ENCODE measurements at places on chromosomes 6 and 20. TPM values are rescaled to one million over a fixed set of nuclear protein-coding genes. Genes with fewer than 3 reads are reported as not detected.

DNA sequence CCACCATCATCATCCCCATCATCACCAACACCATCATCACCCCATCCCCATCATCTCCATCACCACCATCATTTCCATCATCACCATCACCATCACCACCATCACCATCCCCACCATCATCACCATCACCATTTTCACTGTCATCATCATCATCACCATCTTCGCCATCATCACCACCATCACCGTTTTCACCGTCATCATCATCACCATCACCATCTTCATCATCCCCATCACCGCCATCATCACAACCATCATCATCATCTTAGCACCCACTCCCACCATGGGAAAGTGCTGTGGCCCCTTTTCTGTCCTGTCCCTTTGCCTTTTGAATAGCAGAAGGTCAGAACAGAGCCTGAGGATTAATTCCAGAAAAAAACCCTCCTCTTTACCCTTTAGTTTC is 28.5 kb upstream of the GATA5 start:
- H3K27me3 ChIP-seq: peaks cover 3% of the 10 kb centered on the region
- no peak for DNase-seq
- no peak overlapping the region for H3K27ac ChIP-seq
- no peaks in the 10 kb centered on the region for H3K36me3 ChIP-seq

- no peaks in the 10 kb centered on the region for H3K27me3 ChIP-seq
- no peaks in the 10 kb centered on the region for H3K4me1 ChIP-seq
- no peak for DNase-seq
- H3K36me3 ChIP-seq: no peaks in the 10 kb centered on the region
- H3K27ac ChIP-seq: no peak overlapping the region
- H3K4me3 ChIP-seq: no peak overlapping the region
These were observed 126.2 kb downstream of the PTPRK start for GRCh38 chr6:128394167-128394566.

- H3K36me3 ChIP-seq: no peaks in the 10 kb centered on the region
- H3K4me3 ChIP-seq: no peak overlapping the region
These were observed 162.7 kb downstream of the TBC1D7 start for GRCh38 chr6:13165502-13166172.

DNA sequence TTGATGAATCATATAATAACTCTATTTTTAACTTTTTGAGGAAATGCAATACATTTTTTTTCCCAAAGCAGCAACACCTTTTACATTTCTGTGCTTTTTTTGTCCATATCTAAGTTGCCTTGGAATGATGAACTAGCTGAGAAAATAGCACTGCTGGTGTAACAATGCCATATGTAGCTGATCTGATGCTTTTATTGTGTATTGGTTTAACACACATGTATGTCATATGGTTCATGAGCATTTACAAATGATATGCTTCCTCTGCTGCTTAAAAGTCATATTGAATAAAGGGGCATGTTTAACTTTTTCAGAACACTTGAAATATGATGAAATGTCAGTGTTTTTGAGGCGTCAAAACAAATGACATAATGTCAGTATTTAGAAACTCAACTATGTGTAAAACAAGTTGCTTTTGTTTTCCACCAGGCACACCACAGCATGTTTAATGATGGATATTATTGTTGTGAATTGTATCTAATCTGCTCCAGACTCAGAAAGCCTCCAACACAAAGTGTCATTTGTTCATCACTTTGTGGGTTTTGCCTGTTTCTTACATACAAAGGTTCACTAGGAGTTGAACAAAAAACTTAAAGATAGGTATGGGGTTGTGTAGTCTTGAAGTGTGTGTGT is 775.8 kb upstream of the FLRT3 start:
- no peak overlapping the region for H3K4me3 ChIP-seq

DNA sequence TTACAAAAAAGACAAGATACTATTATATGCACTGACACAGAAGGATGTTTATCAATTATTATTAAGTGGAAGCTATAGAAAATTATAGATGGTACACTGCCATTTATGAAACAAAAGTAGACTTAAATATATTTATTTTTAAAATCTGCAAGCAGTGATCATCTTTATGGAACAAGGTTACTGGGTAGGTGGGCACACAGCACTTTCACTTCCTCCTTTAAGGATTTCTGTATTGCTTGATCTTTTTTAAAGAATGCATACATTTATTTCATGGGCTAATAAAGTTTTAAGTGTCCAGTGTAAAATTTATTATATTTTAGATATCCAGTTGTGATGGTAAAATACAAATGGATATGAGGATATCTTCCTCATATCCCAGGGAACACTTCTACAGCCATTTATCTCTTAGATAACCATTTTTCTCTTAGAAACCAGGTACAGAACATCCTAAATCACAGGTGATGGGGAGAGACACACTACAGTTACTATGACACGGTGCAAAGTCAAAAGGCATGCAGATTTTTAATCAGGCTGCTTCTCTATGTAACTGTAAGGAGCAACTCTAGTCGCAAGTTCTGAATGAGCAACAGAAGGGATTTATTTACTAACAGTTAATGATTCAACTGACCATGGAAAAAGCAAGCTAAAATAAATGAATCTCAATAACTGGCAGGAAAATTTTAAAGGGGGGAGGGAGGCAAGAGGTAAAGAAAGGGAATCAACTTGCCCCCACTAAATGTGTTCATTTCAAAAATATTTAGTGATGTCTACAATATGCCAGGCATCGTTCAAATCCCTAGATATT is 2.2 kb downstream of the FBXL4 start:
- no peaks in the 10 kb centered on the region for H3K27me3 ChIP-seq
- DNase-seq: no peak
- no peaks in the 10 kb centered on the region for H3K36me3 ChIP-seq
- H3K4me3 ChIP-seq: no peak overlapping the region
- peaks cover 11% of the 10 kb centered on the region for H3K4me1 ChIP-seq

- no peak for DNase-seq
- no peak overlapping the region for H3K27ac ChIP-seq
- no peaks in the 10 kb centered on the region for H3K36me3 ChIP-seq
- no peak overlapping the region for H3K4me3 ChIP-seq
- no peaks in the 10 kb centered on the region for H3K4me1 ChIP-seq
These were observed 57.4 kb downstream of the NPEPL1 start for GRCh38 chr20:58749979-58750378.

GRCh38 chr20:9031991-9032390 is 36.9 kb upstream of the PLCB4 start:
- no peak overlapping the region for H3K27ac ChIP-seq
- no peaks in the 10 kb centered on the region for H3K36me3 ChIP-seq
- H3K4me3 ChIP-seq: no peak overlapping the region
- no peaks in the 10 kb centered on the region for H3K4me1 ChIP-seq
- DNase-seq: no peak

GRCh38 chr6:144757299-144757698 is 472.2 kb downstream of the UTRN start:
- H3K27ac ChIP-seq: no peak overlapping the region
- no peaks in the 10 kb centered on the region for H3K27me3 ChIP-seq
- no peaks in the 10 kb centered on the region for H3K4me1 ChIP-seq
- DNase-seq: no peak
- H3K36me3 ChIP-seq: peaks cover 84% of the 10 kb centered on the region
- H3K4me3 ChIP-seq: no peak overlapping the region

DNA sequence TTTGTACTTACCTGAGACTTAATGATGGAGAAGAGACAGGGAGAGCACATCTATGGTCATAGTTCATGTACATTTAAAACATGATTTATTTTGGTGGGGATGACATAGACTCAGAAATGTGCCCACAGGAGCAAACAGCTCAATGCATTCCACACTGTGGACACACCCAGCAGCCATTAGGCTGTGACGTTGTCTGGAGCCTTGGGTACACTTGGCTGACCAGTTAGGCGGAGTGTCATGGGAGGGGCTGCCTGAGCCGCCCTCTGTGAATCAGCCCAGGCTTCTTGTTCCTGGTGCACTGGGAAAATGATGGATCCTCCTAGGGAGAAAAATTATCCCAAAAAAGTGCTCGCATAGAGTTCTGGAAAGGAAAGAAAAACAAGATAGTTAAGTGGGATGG is 231.0 kb upstream of the GMDS start:
- DNase-seq: no peak
- no peaks in the 10 kb centered on the region for H3K36me3 ChIP-seq
- no peak overlapping the region for H3K27ac ChIP-seq
- no peaks in the 10 kb centered on the region for H3K27me3 ChIP-seq
- H3K4me1 ChIP-seq: peaks cover 12% of the 10 kb centered on the region

DNA sequence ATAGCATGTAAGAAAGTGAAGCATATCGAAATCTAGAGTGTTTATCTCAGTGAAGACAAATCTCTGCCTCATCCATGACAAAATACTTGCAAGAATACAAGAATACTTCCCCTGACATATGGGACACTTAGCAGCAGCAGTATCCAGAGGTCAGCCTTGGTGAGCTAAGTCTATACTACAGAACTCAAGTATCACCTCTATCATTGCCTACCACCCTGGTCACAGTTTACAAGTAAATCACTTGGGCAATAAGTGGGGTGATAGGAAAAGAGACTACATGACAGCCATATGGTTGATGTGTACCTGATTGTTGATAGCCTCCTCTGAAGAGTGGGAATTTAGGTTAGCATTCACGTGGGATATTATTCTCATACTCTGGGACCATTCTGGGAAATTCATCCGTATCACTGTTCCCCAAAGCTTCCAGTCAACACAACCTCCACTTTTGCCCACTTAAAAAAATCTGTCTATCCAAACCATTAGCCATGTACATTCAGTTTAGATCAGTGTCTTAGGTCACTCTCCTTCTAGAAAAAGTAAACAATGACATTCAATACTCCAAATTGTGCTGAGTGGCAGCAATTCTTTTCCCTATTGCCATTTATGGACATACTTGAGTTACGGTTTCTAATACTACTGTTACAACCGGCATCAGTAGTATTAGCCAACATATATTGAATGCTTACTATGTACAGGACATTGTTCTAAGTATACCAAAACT is 118.2 kb upstream of the PRSS16 start:
- H3K4me3 ChIP-seq: no peak overlapping the region
- no peak overlapping the region for H3K27ac ChIP-seq
- H3K4me1 ChIP-seq: peaks cover 47% of the 10 kb centered on the region
- DNase-seq: no peak

DNA sequence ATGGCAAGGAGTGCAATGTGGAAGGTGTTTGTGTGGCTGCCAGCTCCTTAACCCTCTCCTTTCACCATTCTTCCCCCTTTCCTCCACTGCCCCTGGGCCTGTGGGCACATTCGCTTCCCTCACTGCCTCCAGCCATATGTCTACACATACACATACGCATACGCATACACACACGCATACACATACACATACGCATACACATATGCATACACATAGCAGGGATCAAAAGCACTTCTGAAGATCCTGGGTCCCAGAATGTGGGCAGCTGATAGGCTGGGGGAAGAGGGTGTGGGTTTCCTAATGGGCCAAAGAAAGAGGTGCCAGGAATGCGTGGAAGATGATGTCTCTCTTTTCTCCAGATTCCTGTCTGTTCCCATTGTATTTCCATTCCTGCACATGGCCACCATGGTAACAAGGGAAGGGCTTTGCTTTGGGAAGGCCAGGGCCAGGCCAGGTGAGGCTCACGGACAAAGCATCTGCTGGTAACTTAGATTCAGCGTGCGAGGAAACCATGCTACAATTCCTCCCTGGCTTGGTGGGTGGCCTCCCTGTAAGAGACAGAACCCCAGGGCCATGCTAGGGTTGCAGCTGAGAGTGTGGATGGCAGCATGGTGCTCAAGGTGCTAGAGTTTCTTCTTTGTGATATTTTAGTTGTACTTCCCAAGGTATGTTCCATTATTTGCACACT is 44.8 kb upstream of the GTSF1L start:
- no peak overlapping the region for H3K27ac ChIP-seq
- no peak overlapping the region for H3K4me3 ChIP-seq
- H3K36me3 ChIP-seq: no peaks in the 10 kb centered on the region
- H3K27me3 ChIP-seq: peaks cover 11% of the 10 kb centered on the region
- no peaks in the 10 kb centered on the region for H3K4me1 ChIP-seq

- no peak overlapping the region for H3K4me3 ChIP-seq
- no peak for DNase-seq
- H3K27ac ChIP-seq: no peak overlapping the region
- H3K4me1 ChIP-seq: peaks cover 4% of the 10 kb centered on the region
- H3K27me3 ChIP-seq: no peaks in the 10 kb centered on the region
These were observed 15.2 kb upstream of the TAAR5 start for GRCh38 chr6:132604635-132605152.

DNA sequence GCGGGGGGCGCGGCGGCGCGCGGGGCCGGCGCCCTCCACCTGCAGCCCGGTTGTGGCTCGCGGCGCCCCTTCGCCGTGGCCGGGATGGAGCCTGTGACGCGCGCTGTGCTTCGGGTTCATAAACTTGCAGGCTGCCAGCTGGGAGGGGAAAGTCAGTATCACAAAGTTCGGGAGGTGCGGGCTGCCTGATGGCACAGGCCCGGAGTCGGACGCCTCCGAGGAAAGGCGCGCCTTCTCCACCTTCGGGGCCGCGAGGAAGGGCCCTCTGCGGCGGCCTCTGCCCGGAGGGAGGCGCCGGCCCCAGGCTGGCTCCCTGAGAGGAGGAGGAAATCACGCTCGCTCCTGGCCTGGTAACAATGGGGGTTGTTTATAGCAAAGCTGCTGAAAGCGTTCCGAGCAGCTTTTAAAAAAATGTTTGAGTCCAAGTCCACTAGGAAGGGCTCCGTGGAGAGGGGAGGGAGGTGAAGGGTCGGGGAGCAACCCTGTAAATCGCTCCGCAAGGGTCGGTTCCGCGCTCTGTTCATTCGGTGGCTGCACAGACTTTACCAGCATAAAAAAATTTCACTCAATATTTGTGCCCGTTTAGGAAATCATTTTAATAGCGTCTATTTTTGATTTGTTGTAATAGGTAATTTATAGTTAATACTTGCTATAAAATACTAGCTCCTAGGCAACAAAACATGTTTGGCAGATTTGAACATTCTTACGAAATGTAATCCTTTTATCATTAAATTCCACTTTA is 1.0 kb downstream of the AFDN start:
- no peak overlapping the region for H3K27ac ChIP-seq
- peaks cover 88% of the 10 kb centered on the region for H3K27me3 ChIP-seq
- DNase-seq: no peak
- no peak overlapping the region for H3K4me3 ChIP-seq
- no peaks in the 10 kb centered on the region for H3K36me3 ChIP-seq
- peaks cover 15% of the 10 kb centered on the region for H3K4me1 ChIP-seq

GRCh38 chr6:98292810-98293209 is 541.6 kb upstream of the POU3F2 start:
- no peaks in the 10 kb centered on the region for H3K4me1 ChIP-seq
- H3K27me3 ChIP-seq: no peaks in the 10 kb centered on the region
- H3K27ac ChIP-seq: no peak overlapping the region
- no peaks in the 10 kb centered on the region for H3K36me3 ChIP-seq
- H3K4me3 ChIP-seq: no peak overlapping the region

The RALGAPA2 gene
- 13.0 TPM for polyA plus RNA-seq

The HLA-DRB1 gene
- polyA plus RNA-seq: 2,792 TPM

The AFG1L gene
- polyA plus RNA-seq: 0.43 TPM

The PRRT1 gene
- polyA plus RNA-seq: not detected

The GUCA1A gene
- not detected for polyA plus RNA-seq

The TUBB gene
- 57.0 TPM for polyA plus RNA-seq

The GLP1R gene
- polyA plus RNA-seq: not detected

The TNFAIP3 gene
- 99.5 TPM for polyA plus RNA-seq

The MAFB gene
- 113 TPM for polyA plus RNA-seq

The SASH1 gene
- polyA plus RNA-seq: 5.1 TPM

The GMPR gene
- polyA plus RNA-seq: 3.8 TPM

The NRN1 gene
- polyA plus RNA-seq: not detected

All from CD14-positive monocyte (primary cell).